ENCODE measurements at places on chromosomes 11 and 22.

DNA sequence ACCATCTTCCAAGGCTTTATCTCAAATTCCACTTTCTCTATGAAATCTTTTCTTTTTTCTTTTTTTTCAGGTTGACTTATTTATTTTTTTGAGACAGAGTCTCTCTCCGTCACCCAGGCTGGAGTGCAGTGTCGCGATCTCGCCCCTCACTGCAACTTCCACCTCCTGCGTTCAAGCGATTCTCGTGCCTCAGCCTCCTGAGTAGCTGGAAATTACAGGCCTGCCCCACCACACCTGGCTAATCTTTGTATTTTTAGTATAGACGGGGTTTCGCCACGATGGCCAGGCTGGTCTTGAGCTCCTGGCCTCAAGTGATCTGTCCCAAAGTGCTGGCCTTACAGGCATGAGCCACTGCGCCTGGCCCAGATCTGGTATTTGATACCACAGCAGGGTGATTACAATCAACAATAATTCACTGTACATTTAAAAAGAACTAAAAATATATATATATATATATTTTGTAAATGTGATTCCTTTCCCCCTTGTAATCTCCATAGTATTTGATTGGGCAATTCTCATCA, 121.5 kb downstream of the MSANTD4 start:
- no peak for DNase-seq

DNA sequence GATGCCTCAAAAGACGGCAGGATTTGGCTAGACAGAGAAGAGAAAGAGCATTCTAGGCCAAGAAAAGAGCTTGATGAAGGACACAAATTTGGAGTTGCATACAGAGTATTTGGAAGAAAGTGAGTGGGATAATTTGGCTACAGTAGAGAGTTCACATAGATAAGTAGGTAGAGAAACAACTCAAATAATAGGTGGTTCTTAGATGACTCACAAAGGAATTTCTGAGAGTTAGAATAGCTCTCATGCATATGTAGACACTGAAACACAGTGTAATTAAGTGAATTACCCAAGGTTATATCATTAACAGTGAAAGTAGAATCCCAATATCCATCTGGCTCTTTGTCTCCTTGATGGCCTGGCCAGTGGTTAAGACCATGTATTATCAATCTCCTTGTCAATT, 228.6 kb upstream of the DDI1 start:
- DNase-seq, result no peak

- DNase-seq, result no peak
Observed at GRCh38 chr11:10807493-10808234, 1.1 kb downstream of the EIF4G2 start.

GRCh38 chr11:65356394-65356972, 1.9 kb downstream of the TIGD3 start:
- DNase-seq, result no peak

- no peak for DNase-seq
Observed at GRCh38 chr11:79122759-79123158, 318.1 kb downstream of the TENM4 start.

- DNase-seq, result no peak
Observed at GRCh38 chr22:37267135-37267587, 15.1 kb upstream of the CYTH4 start.

DNA sequence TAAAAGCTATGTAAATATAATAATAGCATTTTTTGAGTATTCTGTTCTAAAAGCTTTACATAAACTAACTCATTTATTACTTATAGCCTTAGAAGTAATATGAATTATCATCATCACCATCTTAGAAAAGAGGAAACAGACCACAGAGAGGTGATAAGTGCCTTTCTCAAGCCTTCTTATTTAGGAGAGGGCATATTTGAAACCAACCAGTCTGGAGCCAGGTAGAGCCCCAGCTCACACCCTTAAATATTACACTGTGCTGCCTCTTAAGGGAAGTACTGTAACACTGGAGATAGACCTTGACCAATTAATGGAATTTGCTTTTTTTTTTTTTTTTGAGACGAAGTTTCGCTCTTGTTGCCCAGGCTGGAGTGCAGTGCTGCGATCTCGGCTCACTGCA, 2.3 kb downstream of the BCO2 start:
- DNase-seq, result no peak
